GM12878 (cell line): ENCODE measurements at places on chromosomes 12 and 14.
A peak's percentile ranks its signal among the peaks of the same experiment; 100 is the strongest.

GRCh38 chr12:3202734-3203446, 125.7 kb downstream of the TSPAN9 start:
- DNase-seq = no peak
- H3K27ac ChIP-seq = no peak overlapping the region
- no peaks in the 10 kb centered on the region for H3K36me3 ChIP-seq
- peaks cover 11% of the 10 kb centered on the region for H3K27me3 ChIP-seq
- H3K4me1 ChIP-seq = no peaks in the 10 kb centered on the region

GRCh38 chr12:86744547-86745212, 488.5 kb upstream of the MGAT4C start:
- no peak overlapping the region for H3K27ac ChIP-seq
- no peak for DNase-seq
- H3K4me1 ChIP-seq = no peaks in the 10 kb centered on the region
- H3K36me3 ChIP-seq = no peaks in the 10 kb centered on the region
- no peak overlapping the region for H3K4me3 ChIP-seq
- H3K27me3 ChIP-seq = no peaks in the 10 kb centered on the region

GRCh38 chr14:90828642-90829487, 12.6 kb upstream of the TTC7B start:
- no peak for DNase-seq
- peaks cover 12% of the 10 kb centered on the region for H3K4me1 ChIP-seq
- no peaks in the 10 kb centered on the region for H3K27me3 ChIP-seq
- H3K4me3 ChIP-seq = peak overlapping the region; percentile 16; the same call in 1 of the 2 replicates
- no peaks in the 10 kb centered on the region for H3K36me3 ChIP-seq

DNA sequence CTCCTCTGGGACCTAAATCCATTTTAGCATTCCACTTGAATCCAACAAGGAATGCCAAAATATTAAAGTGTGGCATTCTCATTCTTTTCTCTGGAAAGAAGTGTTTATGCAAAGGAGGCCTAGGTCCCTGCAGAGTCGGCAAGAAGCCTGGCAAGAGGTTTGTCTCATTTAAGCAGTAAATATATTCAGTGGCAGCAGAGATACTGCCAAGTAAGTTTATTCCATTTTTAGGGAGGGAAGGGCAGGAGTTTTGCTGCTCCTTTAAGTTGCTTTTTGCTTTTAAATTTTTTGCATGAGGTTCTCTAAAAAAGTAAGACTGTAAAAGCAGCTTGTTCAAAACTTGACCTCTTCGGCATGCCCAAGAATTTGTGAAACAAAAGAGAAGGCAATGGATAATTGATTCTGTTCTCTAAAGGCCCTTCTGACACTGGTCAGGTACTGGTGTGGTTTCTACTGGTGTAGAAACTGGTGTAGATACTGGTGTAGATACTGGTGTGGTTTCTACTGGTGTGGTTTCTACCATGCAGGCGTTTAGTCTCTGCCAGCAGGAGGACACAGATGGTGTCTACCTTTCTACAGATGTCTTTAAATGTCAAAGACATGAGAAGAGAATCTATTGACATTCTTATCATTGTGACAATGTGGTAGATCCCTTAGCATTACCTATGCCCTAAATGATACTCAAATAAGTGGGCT, 107.3 kb downstream of the SAMD4A start:
- no peaks in the 10 kb centered on the region for H3K36me3 ChIP-seq
- no peak for DNase-seq
- peaks cover 14% of the 10 kb centered on the region for H3K4me1 ChIP-seq
- no peak overlapping the region for H3K4me3 ChIP-seq

DNA sequence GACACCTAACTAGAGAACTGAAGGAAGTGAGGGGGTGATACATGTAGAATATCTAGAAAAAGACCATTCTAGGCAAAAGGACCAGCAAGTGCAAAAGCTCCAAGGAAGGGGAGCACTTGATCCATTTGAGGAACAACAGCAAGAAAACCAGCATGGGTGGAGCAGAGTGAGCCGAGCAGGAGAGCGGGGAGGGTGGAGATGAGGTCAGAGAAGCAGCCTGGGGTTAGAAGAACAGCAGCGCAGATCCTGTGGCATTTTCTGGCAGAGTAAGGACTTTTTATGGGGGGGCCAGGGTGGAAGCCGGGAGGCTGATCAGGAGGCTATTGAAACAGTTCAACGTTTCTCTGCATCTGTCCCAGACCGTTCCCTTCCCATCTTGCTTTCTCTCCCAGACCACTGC, 24.5 kb upstream of the TMCC3 start:
- no peak overlapping the region for H3K27ac ChIP-seq
- no peak overlapping the region for H3K4me3 ChIP-seq
- H3K4me1 ChIP-seq = peaks cover 27% of the 10 kb centered on the region

DNA sequence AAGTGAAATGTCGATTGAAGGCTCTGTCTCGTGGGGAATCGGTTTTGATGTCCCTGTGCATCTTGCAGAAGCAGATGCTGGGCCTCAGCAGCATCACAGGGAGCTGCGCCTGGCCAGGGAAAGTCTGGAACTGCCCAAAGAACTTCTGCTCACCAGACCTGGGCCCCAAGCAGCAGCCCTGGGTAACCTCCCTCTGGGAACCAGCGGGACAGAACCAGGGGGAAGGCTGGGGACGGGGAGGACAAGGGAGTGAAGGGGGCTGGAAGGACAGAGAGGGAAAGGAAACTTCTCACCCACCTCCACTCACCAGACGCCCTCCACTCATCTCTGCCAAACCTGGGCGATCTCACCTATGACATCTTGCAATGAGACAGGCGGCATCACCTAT, 26.8 kb upstream of the C14orf180 start:
- no peaks in the 10 kb centered on the region for H3K36me3 ChIP-seq
- H3K4me1 ChIP-seq = no peaks in the 10 kb centered on the region
- H3K27ac ChIP-seq = no peak overlapping the region
- H3K27me3 ChIP-seq = peaks cover 4% of the 10 kb centered on the region
- H3K4me3 ChIP-seq = no peak overlapping the region

GRCh38 chr14:22282949-22283348, 306.1 kb downstream of the DAD1 start:
- no peaks in the 10 kb centered on the region for H3K36me3 ChIP-seq
- H3K27me3 ChIP-seq = peaks cover 3% of the 10 kb centered on the region; the same call in 1 of the 2 replicates
- H3K4me3 ChIP-seq = no peak overlapping the region
- peaks cover 5% of the 10 kb centered on the region; the same call in 1 of the 2 replicates for H3K4me1 ChIP-seq
- DNase-seq = no peak

DNA sequence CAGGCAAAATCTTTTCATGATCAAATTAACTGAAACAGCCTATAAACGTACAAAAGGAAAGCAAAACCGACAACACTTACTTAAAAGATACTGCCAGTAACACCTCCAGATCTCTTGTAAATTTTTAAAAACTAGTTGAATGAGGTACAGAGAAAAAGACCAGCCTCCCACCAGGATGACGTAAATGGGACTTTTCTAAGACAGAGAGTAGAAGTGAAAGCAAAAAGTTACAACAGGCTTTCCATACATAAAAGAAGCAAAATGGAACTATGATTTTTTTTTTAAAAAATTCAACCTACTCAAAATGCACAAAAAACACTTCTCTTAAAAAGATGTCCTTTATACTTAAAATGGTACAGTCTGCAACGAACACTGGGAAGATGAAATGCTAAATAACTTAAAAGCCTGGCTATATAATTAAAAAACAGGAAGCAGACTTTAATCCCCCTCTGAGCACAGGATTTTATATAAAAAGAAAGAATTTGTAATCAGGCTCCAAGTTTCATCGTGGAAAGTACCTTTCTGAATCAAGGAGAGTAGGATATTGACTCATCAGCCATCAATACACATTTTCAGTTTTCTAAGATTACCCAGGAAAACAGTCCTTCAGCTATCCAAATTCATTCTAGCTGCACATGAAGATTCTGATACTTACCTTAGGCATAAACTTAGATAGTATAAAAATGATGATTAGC, 14.2 kb upstream of the MYO1A start:
- DNase-seq = peak; percentile 69
- no peaks in the 10 kb centered on the region for H3K27me3 ChIP-seq
- peaks cover 10% of the 10 kb centered on the region for H3K4me1 ChIP-seq
- H3K27ac ChIP-seq = peak overlapping the region; percentile 59
- H3K36me3 ChIP-seq = peaks cover 26% of the 10 kb centered on the region

DNA sequence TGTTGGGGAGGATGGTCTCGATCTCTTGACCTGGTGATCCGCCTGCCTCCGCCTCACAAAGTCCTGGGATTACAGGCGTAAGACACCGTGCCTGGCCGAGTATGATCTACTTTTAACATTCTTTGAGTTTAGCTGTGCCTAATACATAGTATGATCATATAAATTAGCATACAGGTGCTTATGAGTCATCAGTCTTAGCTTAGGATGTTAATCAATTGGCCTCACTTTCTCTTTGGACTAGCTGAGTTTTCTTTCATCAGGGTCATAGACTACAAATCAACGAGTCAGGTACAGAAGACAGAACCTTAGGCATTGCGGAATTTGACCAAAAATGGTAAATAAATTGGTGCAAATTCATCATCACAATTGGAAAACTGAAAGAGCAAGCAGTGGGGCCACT, 2.2 kb downstream of the SLC25A21 start:
- no peaks in the 10 kb centered on the region for H3K4me1 ChIP-seq
- no peak overlapping the region for H3K4me3 ChIP-seq
- no peaks in the 10 kb centered on the region for H3K27me3 ChIP-seq
- H3K27ac ChIP-seq = no peak overlapping the region

GRCh38 chr12:96526110-96526509, 36.7 kb downstream of the CFAP54 start:
- H3K4me3 ChIP-seq = no peak overlapping the region
- no peaks in the 10 kb centered on the region for H3K36me3 ChIP-seq
- no peak overlapping the region for H3K27ac ChIP-seq
- DNase-seq = no peak

- H3K27me3 ChIP-seq = no peaks in the 10 kb centered on the region
- H3K4me3 ChIP-seq = no peak overlapping the region
- H3K27ac ChIP-seq = no peak overlapping the region
- DNase-seq = no peak
- H3K36me3 ChIP-seq = peaks cover 6% of the 10 kb centered on the region
These were observed 60.0 kb upstream of the TRAF3 start for GRCh38 chr14:102717276-102717675.

GRCh38 chr12:10363914-10364814, 25.7 kb downstream of the KLRK1 start:
- no peaks in the 10 kb centered on the region for H3K27me3 ChIP-seq
- peak overlapping the region; percentile 72 for H3K4me3 ChIP-seq
- H3K27ac ChIP-seq = peak overlapping the region; percentile 72

GRCh38 chr12:47767216-47767724, 5.8 kb upstream of the SLC48A1 start:
- H3K27ac ChIP-seq = no peak overlapping the region
- no peaks in the 10 kb centered on the region for H3K4me1 ChIP-seq
- no peaks in the 10 kb centered on the region for H3K36me3 ChIP-seq
- DNase-seq = no peak
- no peak overlapping the region for H3K4me3 ChIP-seq
- no peaks in the 10 kb centered on the region for H3K27me3 ChIP-seq

- H3K27ac ChIP-seq = no peak within 1 kb of the TSS
- peaks cover 4% of the 10 kb centered on the region for H3K27me3 ChIP-seq
- H3K4me3 ChIP-seq = peak within 1 kb of the TSS; percentile 60; the same call in 1 of the 2 replicates
These were observed at the start of gene SCN8A for GRCh38 chr12:51591016-51591901. Gene SCN8A, plus strand, starts transcription at chr12:51591233. Its CDS starts 71,585 bp downstream, at chr12:51662818.

GRCh38 chr14:92386165-92386564, 63.2 kb downstream of the SLC24A4 start:
- no peak overlapping the region for H3K4me3 ChIP-seq
- no peaks in the 10 kb centered on the region for H3K36me3 ChIP-seq
- H3K27ac ChIP-seq = no peak overlapping the region

DNA sequence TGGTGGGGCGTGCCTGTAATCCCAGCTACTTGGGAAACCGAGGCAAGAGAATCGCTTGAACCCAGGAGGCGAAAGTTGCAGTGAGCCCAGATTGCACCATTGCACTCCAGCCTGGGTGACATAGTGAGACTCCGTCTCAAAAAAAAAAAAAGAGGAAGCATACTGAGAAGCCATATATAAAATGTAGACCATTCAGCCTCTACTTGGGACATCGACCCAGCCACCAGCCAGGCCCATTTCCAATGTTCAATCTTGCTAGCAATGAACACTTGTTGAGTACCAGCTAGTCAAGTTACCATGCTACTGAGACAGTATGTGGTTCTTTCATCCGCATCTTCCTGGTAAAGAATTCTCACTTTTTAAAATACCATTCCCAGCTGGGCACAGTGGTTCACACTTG, 33.4 kb upstream of the RASSF8 start:
- H3K4me1 ChIP-seq = no peaks in the 10 kb centered on the region
- H3K27ac ChIP-seq = no peak overlapping the region
- H3K4me3 ChIP-seq = no peak overlapping the region
- H3K27me3 ChIP-seq = no peaks in the 10 kb centered on the region

- no peak overlapping the region for H3K4me3 ChIP-seq
- no peak overlapping the region for H3K27ac ChIP-seq
- H3K27me3 ChIP-seq = no peaks in the 10 kb centered on the region
- no peak for DNase-seq
- H3K36me3 ChIP-seq = no peaks in the 10 kb centered on the region
These were observed 71.3 kb downstream of the PHLDA1 start for GRCh38 chr12:75960086-75960910.

- H3K36me3 ChIP-seq = no peaks in the 10 kb centered on the region
- no peak overlapping the region for H3K27ac ChIP-seq
- peaks cover 2% of the 10 kb centered on the region; the same call in 1 of the 2 replicates for H3K27me3 ChIP-seq
- no peak overlapping the region for H3K4me3 ChIP-seq
These were observed 88.5 kb upstream of the NCOR2 start for GRCh38 chr12:124655698-124656516.

DNA sequence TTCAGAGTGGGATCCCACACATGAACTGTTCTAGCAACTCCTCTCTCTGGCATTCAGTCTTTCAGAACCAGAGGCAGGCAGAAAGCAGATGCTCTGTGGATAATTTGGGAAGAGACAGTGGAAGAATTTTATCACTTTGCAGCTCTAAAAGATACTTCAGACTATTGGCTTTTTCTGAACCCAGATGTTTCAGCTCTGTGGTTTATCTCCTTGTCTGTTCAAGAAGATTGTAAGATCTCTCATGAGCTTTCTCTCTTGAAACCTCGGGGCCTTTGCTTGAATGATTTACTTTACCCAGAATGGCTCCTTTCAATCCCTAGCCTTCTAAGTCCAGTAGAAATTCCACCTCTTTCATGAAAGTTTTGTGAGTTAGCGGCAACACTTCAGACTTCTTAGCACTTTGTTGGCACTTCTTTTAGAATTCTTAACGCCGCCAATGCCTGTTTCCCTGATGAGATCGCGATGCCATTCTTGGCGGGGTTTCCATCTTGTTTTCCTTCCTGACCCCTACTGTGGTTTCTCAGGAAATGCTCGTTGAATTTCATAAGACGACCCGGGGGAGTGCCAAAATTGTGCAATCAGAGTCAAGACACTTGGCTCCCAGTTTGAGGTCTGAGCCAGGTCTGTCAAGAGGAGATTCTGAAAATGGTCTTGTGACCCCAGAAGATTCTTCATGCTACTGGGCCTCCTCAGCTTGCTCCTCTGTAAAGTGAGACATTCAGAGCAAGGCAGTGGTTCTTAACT, 107.0 kb upstream of the PRICKLE1 start:
- no peaks in the 10 kb centered on the region for H3K36me3 ChIP-seq
- H3K27ac ChIP-seq = no peak overlapping the region
- no peak overlapping the region for H3K4me3 ChIP-seq
- DNase-seq = no peak
- no peaks in the 10 kb centered on the region for H3K27me3 ChIP-seq
- no peaks in the 10 kb centered on the region for H3K4me1 ChIP-seq

DNA sequence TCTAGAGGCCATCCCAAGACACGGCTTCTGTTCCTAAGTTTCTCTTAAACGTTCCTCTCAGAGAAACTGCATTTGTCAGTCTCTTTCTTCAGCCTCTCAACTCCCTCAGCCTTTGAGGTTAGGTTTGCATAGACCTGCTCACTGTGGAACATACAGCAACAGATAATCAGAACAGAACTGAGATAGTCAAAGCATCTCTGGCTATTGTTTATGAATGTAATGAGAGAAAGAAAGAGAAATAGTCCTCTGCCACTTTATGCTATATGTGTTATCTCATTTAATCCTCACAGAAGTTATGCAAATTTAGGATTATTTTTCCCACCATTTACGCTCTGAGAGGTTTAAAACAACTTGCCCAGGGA, 190.6 kb downstream of the PHLDA1 start:
- no peaks in the 10 kb centered on the region for H3K36me3 ChIP-seq
- H3K4me3 ChIP-seq = no peak overlapping the region
- no peak for DNase-seq
- no peak overlapping the region for H3K27ac ChIP-seq
- H3K27me3 ChIP-seq = no peaks in the 10 kb centered on the region
